ENCODE measurements at places on chromosomes 12 and 14. TPM values are rescaled to one million over a fixed set of nuclear protein-coding genes. Genes with fewer than 3 reads are reported as not detected.

EML1 gene
- 0.30 TPM for total RNA-seq

SPTB gene
- total RNA-seq, result 0.07 TPM

RNASE1 gene
- total RNA-seq, result not detected

TAS2R43 gene
- 1.2 TPM for total RNA-seq

RNU4-1 gene
- 3,380 TPM for total RNA-seq

SLC5A8 gene
- total RNA-seq, result not detected

ST8SIA1 gene
- total RNA-seq, result 0.32 TPM

CD163L1 gene
- total RNA-seq, result not detected

ZFHX2 gene
- total RNA-seq, result 0.98 TPM

LMNTD1 gene
- total RNA-seq, result not detected

GATC gene
- total RNA-seq, result 29.0 TPM

NOC4L gene
- total RNA-seq, result 32.5 TPM

GALNT8 gene
- total RNA-seq, result 2.9 TPM

COX8C gene
- total RNA-seq, result not detected

SLC2A3 gene
- total RNA-seq, result 289 TPM

LUM gene
- total RNA-seq, result not detected

KRT76 gene
- total RNA-seq, result not detected

CACNA2D4 gene
- 12.3 TPM for total RNA-seq

LTB4R2 gene
- total RNA-seq, result 17.5 TPM

CIROP gene
- total RNA-seq, result not detected

KRT8 gene
- 0.39 TPM for total RNA-seq

NIN gene
- 65.1 TPM for total RNA-seq

FOXA1 gene
- total RNA-seq, result not detected

ABHD4 gene
- 7.5 TPM for total RNA-seq

PLEKHD1 gene
- 0.16 TPM for total RNA-seq

TMEM119 gene
- total RNA-seq, result 0.30 TPM

TMEM30B gene
- total RNA-seq, result 0.25 TPM

CSRP2 gene
- 0.11 TPM for total RNA-seq

HOXC9 gene
- total RNA-seq, result not detected

BDKRB2 gene
- not detected for total RNA-seq

CEBPE gene
- not detected for total RNA-seq

HSPA2 gene
- total RNA-seq, result 3.8 TPM

DCTN2 gene
- 88.4 TPM for total RNA-seq

WSB2 gene
- total RNA-seq, result 53.6 TPM

SYNDIG1L gene
- not detected for total RNA-seq

TMEM121 gene
- total RNA-seq, result 4.1 TPM

DDX51 gene
- total RNA-seq, result 35.0 TPM

JAG2 gene
- total RNA-seq, result 2.5 TPM

CAPZA3 gene
- not detected for total RNA-seq

CD9 gene
- total RNA-seq, result 9.7 TPM

SMIM41 gene
- not detected for total RNA-seq

OTX2 gene
- total RNA-seq, result not detected

ZDHHC22 gene
- total RNA-seq, result not detected

DACT1 gene
- 4.3 TPM for total RNA-seq

SMCO3 gene
- total RNA-seq, result not detected

PDE3A gene
- not detected for total RNA-seq

ANKRD33 gene
- total RNA-seq, result not detected

CLEC4D gene
- total RNA-seq, result not detected

SERPINA9 gene
- total RNA-seq, result not detected

RPGRIP1 gene
- total RNA-seq, result not detected

ALDH6A1 gene
- total RNA-seq, result 13.9 TPM

IQSEC3 gene
- 0.39 TPM for total RNA-seq

NEK9 gene
- total RNA-seq, result 67.6 TPM
